ENCODE measurements at places on chromosomes 11 and 22. TPM values are rescaled to one million over a fixed set of nuclear protein-coding genes. Genes with fewer than 3 reads are reported as not detected.

DNA sequence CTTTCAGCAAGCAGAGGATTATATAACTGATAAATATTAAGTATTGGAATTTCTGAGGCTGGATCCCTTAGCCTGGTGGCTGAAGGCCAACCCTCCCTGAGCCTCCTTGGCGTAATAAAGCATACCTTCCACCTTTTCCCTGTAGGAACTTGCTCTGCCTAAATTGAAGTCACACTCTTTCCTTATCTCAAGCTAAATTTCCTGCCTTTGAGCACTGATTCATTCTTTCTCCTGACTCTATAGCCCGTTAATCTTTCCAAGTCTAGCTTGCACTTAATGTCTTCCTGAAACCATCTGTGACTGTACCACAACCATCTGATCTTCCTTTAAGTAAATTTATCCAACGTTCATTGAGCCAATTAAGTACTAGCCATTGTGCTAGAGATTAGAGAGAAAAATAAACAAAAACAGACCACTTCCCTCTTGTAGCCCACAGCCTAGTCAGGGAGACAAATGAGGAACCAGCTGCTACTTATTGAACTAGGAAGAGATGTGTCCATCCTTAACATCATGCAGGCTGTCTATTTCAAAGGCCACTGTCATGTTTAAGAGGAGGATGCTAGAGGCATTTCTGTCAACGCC lies 62.9 kb downstream of the GRK3 start:
- no peaks in the 10 kb centered on the region for H3K36me3 ChIP-seq
- DNase-seq: no peak
- H3K27me3 ChIP-seq: no peaks in the 10 kb centered on the region
- peaks cover 24% of the 10 kb centered on the region for H3K4me1 ChIP-seq
- no peak overlapping the region for H3K27ac ChIP-seq

POTEH gene
- polyA plus RNA-seq: not detected

DNA sequence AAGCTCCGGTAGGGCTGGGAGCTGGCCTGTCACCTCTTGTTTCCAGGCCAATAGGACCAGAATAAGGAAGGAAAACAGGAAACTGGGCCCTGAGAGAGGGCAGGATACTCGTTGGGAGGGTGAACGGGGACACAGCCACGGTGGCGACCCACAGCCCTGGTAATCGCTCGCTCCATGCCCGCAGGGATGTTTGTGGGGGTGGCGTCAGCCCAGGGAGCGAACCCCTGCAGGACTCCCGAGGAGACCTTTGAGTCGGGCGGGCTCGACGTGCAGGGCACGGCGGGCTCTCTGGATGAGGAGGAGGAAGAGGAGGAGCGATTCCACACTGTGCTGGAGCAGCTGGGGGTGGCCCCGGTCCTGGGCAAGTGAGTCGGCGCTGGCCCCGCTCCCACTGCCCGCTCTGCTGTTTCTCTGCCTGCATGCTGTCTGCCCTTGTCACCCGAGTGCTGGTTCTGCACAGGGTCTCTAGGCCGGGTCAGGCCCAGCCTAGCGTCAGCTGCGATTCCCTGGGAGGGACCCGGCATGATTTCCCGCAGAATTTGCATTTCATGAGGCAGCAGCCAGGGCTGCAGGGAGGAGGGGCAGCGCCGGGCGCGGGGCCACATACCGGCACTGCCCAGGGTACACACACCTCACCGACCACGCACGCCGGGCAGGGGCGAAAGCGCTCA lies 1.6 kb downstream of the CRACR2B start:
- H3K27me3 ChIP-seq: peaks cover 40% of the 10 kb centered on the region
- H3K27ac ChIP-seq: peak overlapping the region; percentile 90
- DNase-seq: peak; percentile 64
- peaks cover 98% of the 10 kb centered on the region for H3K4me1 ChIP-seq
- peak overlapping the region; percentile 35 for H3K4me3 ChIP-seq

- no peaks in the 10 kb centered on the region for H3K4me1 ChIP-seq
- DNase-seq: no peak
- no peaks in the 10 kb centered on the region for H3K27me3 ChIP-seq
- H3K4me3 ChIP-seq: no peak overlapping the region
- no peaks in the 10 kb centered on the region for H3K36me3 ChIP-seq
- no peak overlapping the region for H3K27ac ChIP-seq
These were observed 139.4 kb downstream of the SPATA19 start for GRCh38 chr11:133705873-133706272.

- DNase-seq: no peak
- H3K4me3 ChIP-seq: no peak overlapping the region
- no peaks in the 10 kb centered on the region for H3K27me3 ChIP-seq
- no peak overlapping the region for H3K27ac ChIP-seq
- H3K4me1 ChIP-seq: peaks cover 52% of the 10 kb centered on the region
These were observed 6.5 kb downstream of the PACS1 start for GRCh38 chr11:66076561-66076960.

DNA sequence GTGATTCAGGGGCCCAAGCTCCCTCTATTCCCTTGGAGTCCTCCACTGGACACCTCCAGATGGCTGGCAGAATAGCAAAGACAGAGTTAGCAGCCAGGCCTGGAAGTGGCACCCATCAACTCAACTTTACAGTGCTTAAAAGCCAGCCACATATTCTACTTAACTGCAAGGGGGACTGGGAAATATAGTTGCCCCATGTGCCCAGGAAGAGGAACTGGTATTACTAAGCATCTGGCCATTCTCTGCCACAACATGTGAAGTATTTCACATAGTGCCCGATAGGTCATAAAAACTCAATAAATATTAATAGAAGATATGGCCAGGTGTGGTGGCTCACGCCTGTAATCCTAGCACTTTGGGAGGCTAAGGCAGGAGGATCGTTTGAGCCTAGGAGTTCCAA lies 5.5 kb upstream of the IL10RA start:
- peaks cover 2% of the 10 kb centered on the region for H3K4me1 ChIP-seq
- H3K27ac ChIP-seq: peak overlapping the region; percentile 5
- H3K27me3 ChIP-seq: peaks cover 8% of the 10 kb centered on the region
- H3K4me3 ChIP-seq: no peak overlapping the region

DNA sequence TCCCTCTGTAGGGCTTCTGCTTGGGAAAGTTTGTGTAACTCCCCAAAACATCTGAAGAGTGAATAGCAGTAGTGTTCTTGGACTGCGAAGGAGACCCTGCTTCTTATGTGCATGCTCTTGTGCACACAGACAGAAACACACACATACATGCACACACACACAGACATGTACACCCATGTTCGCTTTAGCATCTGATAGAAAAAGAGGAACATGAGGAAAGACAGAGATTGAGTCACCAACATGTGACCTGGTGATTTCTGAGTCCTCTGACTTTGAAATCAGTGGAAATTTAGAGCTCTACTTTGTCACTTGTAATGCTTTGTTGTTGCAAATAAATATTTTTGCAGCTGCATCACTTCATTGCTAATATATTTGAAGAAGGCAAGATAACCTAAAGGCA lies 23.8 kb downstream of the CD44 start:
- no peaks in the 10 kb centered on the region for H3K36me3 ChIP-seq
- H3K27me3 ChIP-seq: no peaks in the 10 kb centered on the region
- H3K4me3 ChIP-seq: no peak overlapping the region
- H3K4me1 ChIP-seq: peaks cover 98% of the 10 kb centered on the region

DNA sequence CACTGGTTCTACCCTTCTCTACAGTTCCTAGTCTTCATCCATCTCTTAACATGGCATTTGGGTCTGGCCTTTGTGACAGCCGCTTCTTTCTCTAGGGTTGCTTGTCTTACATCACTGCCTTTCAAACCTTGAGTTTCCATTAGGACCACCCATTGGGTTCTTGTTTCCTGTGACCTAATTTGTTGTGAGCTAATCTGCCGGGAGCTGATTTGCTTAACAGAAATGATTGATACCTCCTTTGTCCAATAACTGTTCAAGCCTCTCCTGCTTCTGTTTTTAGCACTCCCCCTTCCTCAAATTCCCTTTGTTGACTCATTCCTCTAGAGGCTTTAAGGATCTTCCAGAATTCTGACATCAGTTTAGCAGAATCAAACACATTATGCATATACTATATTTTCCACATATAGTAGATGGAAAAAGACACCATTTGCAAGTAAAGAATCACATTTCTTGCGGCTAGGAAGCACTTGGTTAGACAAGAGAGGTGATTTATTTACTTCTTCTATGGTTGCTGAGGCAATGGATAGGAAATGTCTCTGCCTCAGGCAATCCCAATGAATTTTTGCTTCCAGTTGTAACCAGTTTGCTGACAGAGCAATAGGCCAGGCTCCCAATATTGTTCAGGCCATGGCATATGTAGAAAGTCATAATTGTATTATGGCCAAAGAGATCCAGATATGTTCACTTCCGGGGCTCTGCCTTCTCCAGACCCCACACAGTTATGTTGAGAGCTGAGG lies 130.7 kb downstream of the SNX19 start:
- no peak overlapping the region for H3K4me3 ChIP-seq
- H3K27ac ChIP-seq: no peak overlapping the region
- no peaks in the 10 kb centered on the region for H3K27me3 ChIP-seq
- no peaks in the 10 kb centered on the region for H3K36me3 ChIP-seq

DNA sequence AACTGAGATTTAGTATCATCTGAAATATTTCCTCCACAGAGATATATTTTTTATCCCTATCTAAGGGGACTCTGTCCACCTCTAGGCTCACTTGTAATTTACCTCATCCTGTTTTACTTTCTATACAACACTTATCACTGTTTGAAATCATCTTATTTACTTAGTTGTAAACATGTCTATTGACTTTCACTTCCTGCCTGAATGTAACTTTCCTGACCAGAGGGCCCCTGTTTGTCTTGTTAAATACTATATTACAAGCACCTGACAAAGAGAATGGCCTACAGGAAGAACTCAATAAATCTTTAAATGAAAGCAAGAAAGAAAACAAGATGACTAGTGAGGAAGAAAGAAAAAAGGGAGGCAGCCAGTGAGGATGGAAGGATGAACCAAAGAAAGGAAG lies 1727.5 kb downstream of the LRRC4C start:
- DNase-seq: no peak
- H3K36me3 ChIP-seq: no peaks in the 10 kb centered on the region
- no peaks in the 10 kb centered on the region for H3K4me1 ChIP-seq
- H3K4me3 ChIP-seq: no peak overlapping the region

APOA5 gene
- not detected for polyA plus RNA-seq

- H3K36me3 ChIP-seq: no peaks in the 10 kb centered on the region
- H3K27me3 ChIP-seq: no peaks in the 10 kb centered on the region
- no peak overlapping the region for H3K4me3 ChIP-seq
- DNase-seq: no peak
These were observed 23.4 kb upstream of the ADA2 start for GRCh38 chr22:17242641-17243040.

SEC14L6 gene
- 1.00 TPM for polyA plus RNA-seq

NRGN gene
- polyA plus RNA-seq: not detected

CALCA gene
- polyA plus RNA-seq: not detected

DNA sequence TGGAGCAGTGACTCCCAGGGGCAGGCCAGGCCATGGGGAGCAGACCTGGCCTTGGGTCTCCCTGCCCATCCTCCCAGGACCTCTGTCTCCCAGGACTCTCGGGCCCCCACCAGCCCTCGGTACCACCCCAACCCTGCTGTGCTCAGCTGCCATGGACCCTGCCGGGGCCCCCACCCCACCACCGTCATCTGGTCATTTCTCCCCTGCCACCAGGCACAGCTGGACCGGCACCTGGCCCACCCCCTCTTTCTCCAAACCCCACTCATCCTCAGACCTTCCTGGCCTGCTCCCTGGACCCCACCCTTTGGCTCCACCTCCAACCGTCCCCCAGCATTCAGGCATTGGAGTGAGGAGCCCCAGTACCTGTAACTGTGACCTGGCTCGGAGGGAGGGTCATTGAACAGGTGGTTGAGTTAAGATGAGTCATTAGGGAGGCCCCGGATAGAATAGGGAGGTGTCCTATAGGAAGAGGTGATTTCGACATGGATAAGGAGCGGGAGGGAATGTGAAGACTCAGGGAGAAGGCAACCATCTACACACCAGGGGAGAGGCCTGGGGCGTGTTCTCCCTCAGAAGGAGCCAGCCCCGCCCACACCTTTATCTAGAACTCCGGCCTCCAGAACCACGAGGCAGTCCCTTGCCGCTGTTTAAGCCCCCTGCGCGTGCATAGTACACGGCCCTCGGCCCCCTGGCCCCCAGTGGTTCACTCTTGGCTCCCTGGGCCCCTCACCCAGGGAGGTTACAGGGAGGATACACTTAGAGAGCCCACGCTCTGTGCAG lies 1395.9 kb downstream of the BRD1 start:
- H3K4me1 ChIP-seq: no peaks in the 10 kb centered on the region
- H3K27me3 ChIP-seq: no peaks in the 10 kb centered on the region
- H3K36me3 ChIP-seq: no peaks in the 10 kb centered on the region
- H3K4me3 ChIP-seq: no peak overlapping the region
- no peak overlapping the region for H3K27ac ChIP-seq

DNA sequence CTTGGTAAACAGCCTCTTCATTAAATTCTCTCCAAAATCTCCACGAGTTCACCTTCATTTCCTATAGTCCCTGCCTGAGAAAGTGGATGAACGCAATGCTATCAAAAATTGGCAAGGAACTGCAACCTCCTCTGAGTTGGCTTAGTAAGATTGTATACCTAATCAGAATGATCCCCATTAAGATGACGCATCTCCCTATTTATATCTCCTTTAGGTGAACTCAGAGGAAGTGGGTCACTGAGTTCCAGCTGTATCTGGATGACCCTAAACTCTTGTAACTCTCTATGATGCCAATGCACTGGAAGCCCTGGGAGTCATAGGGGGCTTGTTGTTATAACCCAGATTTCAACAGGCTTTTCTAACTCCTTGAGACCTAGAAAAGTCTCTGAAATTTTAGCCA lies 48.2 kb downstream of the OR10A6 start:
- no peaks in the 10 kb centered on the region for H3K4me1 ChIP-seq
- no peaks in the 10 kb centered on the region for H3K36me3 ChIP-seq
- no peaks in the 10 kb centered on the region for H3K27me3 ChIP-seq
- no peak overlapping the region for H3K4me3 ChIP-seq
- DNase-seq: no peak
- no peak overlapping the region for H3K27ac ChIP-seq

DNA sequence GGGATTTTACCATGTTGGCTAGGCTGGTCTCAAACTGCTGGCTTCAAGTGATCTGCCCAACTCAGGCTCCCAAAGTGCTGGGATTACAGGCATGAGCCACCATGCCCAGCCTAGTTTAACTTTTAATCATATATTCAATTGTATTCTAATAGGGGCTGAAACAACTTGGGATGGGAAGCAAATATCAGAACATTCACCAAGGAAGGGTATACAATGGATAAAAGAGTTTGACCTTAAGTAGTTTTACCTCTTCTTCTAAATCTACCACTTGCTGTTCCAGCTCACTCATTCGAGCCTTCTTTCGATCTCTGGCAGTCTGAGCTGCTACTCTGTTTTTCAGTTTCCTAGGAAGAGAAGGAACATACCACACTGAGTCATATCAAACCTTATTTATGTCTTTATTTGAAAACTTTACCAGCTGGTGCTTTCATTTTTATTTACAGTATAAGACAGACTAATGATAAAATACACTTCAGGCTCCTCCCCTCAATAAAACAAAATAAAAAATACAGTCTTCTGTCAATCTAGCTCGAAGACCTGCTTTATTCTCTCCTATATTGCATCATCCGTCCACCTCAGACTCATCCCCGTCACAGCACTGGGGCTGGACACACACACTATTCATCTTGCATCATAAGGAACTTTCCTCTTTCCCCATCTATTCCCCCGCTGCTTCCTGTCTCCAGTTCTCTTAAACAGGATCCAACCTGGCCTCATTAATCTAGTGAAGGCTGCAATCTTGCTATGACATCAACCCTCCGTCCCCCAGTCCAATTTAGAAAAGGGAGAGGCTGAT lies 1.4 kb downstream of the XBP1 start:
- peak overlapping the region; percentile 95 for H3K4me3 ChIP-seq
- H3K4me1 ChIP-seq: peaks cover 48% of the 10 kb centered on the region
- H3K27me3 ChIP-seq: no peaks in the 10 kb centered on the region
- peaks cover 47% of the 10 kb centered on the region for H3K36me3 ChIP-seq

ALDH3B1 gene
- 12.7 TPM for polyA plus RNA-seq
